ENCODE measurements at places on chromosomes 7 and 10. TPM values are rescaled to one million over a fixed set of nuclear protein-coding genes. Genes with fewer than 3 reads are reported as not detected.
A peak's percentile ranks its signal among the peaks of the same experiment; 100 is the strongest.

Gene PARP12
- 75.4 TPM for total RNA-seq

DNA sequence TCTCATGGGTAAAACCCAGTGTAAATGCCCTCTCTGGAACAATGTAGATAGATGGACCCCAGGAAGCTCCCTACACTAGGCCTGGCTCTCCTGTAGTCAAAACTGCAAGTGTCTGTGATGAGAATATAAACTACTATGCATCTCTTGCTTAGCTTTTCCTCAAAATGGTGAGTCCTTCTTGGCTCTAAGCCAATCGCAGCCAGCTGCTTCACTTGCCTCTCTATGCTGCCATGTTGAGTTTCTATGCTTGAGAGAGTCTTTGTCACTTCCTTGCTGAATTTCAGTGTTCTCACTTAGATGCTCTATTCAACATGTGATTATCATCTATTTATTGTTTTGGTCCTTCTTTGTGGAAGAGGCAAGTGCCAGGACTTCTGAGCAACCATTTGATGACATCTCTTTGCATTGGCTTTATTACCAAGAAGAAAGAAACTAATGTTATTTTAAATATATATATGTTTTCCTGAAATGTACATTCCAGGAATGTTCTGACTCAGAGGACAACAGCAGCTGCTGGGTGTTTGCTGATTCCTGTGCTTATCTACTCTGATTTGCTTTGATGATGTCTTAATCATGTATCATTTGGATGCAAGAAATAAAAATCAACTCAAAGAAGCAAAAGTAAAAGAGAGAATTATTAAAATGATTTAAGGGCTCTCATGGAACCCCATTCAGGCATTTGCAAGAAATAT, 16.6 kb downstream of the TAS2R40 start:
- no peak for DNase-seq

Gene HTR5A
- total RNA-seq = not detected

DNA sequence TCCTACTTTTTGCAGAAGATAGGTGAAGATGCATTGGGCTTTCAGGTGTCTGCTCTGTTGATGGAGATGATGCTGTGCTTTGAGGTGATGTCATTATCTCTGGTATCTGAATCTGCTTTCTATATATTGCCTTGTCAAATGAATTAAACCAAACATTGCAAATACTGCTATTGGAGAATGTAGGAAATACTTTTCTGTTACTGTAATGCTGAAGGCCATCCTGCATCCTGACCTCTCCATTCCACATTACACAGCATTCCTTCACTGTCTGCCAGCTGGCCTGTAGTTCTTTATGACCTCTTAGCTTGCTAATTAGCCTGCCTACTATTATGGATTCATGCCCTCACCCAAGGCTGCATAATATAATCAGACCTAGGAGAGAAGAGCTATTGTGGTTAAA, 73.2 kb downstream of the VCL start:
- DNase-seq = peak; percentile 82

Gene NEUROD6
- not detected for total RNA-seq

DNA sequence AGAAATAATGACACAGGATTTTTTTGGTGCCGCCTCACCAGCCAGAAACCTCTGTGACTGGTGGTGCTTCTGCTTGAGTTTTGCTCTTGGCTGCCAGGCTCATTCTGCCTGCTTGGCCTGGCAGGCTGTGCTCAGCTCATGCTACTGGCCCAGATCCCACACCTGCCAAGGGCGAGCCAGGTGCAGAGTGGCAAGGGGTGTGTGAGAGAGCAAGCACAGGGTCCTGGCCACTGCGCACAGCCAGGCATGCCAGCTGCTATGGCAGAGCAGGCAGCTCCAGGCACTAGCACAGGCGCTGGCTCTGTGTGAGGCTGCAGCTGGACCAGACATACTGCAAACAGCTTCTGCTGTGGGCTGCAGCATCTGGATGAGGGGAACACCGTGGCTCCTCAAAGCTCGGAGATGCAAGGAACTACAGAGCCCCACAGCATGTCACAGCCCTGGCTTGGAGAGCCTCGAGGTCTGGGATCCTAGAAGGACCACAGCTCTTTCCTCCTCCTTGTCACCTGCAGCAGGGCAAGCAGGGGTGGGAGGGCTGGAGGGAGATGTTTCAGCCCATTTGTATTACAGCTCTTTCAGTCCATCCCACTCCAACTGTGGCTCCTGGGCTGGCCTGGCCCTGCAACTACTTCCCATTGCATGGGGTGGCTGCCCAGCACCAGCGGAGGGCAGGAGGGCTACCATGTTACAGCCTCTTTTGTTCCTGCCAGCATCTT, 313.4 kb upstream of the SEMA3C start:
- no peak for DNase-seq

Gene DLG5
- 5.4 TPM for total RNA-seq

DNA sequence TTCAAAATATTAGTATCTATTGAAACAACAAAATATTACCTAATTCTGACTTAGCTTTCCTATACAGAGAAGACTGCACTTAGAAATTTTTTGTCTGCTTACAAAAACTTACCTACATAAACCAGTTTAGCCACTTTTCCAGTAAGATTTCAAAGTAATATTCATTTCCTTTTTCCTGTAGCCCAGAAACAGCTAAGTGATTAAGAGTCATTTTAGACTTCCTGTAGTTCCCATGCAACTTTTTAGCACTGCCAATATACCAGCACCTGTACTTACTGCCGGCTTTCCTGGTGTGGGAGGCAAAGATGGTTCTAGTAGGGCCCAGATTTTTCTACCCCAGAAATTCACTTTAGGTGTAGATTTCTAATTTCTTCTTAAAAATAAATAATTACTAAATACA, 21.8 kb downstream of the NT5C2 start:
- peak; percentile 65 for DNase-seq

DNA sequence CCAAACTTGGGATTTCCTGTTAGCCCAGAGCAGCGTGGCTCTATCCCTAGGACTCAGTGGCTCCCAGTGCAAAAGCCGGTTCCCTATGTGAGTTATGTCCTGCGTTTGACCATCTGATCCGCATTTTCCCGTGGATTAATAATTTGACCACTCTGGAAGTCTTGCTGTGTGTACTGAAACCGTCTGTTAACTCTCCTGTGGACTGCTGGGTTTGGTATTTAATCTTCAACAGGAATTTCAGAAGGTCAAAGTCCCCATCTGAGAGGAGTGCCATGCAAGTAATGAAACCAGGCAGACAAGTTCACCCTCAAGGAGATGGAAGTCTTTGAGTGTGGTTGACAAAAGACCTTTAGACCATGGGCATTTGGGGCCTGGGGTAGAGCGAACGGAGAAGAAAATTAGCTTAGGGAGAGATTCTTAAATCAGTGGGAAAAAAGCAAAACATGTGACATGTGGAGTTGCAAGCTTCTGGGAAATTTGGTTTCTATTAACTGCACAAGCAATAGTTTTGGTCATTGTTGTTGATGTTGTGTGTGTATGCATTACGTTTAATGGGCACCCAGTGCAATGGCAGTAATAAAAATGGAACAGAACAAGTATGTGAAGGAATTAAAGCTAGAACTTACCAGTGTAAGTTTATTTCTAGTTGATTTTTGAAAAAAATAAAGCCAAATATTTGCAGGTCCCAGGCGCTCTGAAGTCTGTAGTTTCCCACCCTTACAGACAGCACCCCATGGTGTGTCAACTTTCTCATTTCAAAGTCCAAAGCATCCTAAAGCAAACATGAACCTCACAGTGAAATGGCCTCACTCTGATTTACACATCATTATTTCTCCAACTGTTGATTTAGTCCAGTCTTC, 38.2 kb downstream of the LYZL1 start:
- DNase-seq = no peak

- no peak for DNase-seq
Measured at GRCh38 chr7:77525231-77525630, 11.9 kb upstream of the PTPN12 start.

Gene PPP1R9A
- total RNA-seq = 9.6 TPM

Gene POLL
- total RNA-seq = 7.5 TPM

- DNase-seq = no peak
Measured at GRCh38 chr10:116060864-116061263, 212.1 kb downstream of the GFRA1 start.

GRCh38 chr7:100089458-100090196, 858 bp downstream of the COPS6 start:
- DNase-seq = no peak

DNA sequence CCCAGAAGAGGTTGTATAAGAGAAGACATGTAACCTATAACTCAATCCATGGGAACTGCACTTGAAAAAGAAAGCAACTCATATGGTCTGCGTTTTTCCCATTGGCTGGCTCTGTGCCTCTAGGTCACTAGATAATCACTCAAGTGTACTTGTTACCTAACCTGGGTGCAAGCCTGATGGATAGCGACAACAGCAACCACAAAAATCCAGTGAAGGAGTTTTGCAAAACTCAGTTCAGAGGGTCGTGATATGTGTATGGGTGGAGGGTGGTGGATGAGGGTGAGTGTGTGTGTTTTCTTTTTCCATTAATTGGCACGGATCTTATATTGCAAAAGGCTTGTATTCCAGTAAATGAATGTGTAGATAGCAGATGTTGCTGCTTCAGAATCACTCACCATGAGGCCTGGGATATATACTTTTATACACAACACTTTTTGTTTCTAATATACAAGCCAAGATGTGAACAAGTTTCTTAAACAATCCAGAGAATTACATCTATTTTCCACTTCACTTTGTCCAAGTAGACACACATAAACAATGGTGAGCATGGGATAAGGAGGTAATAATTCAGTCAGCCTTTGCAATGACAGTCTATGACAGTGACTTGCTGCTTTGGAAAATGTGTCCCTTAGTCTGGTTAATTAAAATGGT, 286.9 kb upstream of the DKK1 start:
- DNase-seq = no peak

Gene GRM3
- total RNA-seq = not detected

- no peak for DNase-seq
Measured at GRCh38 chr7:80151274-80151665, 16.6 kb downstream of the GNAI1 start.

- DNase-seq = no peak
Measured at GRCh38 chr7:136517971-136518370, 350.5 kb upstream of the CHRM2 start.

DNA sequence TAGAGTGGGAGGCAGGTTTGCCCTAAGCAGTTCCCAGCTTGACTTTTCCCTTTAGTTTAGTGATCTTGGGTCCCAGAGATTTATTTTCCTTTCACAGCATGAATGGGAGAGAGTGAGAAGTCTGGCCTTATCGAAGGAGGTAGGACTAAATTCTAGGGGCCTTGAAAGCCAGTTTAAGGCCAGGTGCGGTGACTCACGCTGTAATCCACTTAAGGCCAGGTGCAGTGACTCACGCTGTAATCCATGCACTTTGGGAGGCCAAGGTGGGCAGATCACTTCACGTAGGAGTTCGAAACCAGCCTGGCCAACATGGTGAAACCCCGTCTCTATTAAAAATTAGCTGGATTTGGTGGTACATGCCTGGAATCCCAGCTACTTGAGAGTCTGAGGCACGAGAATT, 392.2 kb downstream of the ACTR3B start:
- DNase-seq = no peak

Gene SFTPA1
- not detected for total RNA-seq

Gene PPP1R3C
- 0.13 TPM for total RNA-seq

GRCh38 chr10:71836596-71836974, 14.5 kb downstream of the PSAP start:
- DNase-seq = peak; percentile 77

Gene ATRNL1
- total RNA-seq = 0.77 TPM

GRCh38 chr7:147595042-147595441, 995.5 kb upstream of the C7orf33 start:
- DNase-seq = no peak

- no peak for DNase-seq
Measured at GRCh38 chr10:7649673-7650300, 17.0 kb downstream of the ITIH5 start.

Gene LBX1
- total RNA-seq = not detected

GRCh38 chr10:131079314-131079713, 232.2 kb downstream of the TCERG1L start:
- no peak for DNase-seq

Gene PNLIPRP1
- not detected for total RNA-seq

DNA sequence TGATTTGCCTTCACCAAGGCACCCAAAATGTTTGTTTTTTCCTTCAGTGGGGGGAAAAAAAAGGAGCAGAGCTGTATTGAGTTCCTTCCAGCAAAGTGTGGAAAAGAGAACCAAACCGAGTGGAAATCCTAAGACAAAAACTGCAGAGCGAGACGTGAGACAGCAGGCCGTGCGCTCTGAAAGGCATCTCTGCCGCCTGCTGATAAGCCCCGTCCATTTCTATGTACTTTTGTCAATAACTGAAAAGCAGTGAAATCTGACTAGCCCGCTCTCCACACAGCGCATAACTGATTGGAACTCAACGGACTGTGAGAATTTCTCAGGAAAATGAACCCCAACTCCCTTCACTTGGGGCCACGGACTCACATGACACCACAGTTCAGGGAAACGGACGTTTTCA, 83.2 kb downstream of the COBL start:
- DNase-seq = no peak

Gene TLX1
- not detected for total RNA-seq

Gene NT5C2
- total RNA-seq = 48.8 TPM

GRCh38 chr10:22606164-22606614, 108.2 kb downstream of the PIP4K2A start:
- peak; percentile 98 for DNase-seq

DNA sequence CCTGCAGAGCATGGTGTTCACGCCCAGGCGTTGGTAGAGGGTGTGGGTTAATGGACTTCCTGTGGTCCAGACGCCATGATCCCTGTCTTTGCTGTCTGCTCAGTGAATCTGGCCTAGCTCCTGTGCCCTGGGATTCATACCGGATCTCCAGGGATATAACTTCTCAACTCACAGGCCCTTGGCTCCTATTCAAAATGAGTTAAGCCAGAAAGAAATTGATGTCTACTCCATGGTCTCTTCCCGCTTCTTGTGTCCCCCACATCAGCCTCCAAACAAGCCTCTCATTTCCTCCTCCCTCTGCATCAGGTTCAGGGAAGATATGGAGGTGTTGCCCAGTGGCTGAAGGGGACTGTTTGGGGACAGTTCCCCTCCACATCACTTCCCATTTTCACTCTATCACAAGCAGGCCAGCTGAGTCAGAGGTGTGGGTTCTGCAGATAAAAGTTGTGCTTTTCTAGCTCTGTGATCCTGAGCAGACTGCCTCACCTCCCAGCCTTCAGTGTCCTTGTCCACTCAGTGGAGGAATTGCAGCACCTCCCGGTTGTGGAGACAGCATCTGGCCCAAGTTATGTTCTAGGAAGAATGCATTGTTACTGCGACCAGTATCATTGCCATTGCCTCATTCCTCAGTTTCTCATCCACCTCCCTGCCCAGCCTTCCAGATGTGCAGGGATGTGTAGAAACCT, 22.5 kb downstream of the AKR1E2 start:
- DNase-seq = no peak

Gene WBP1L
- total RNA-seq = 81.3 TPM

GRCh38 chr7:30674876-30675275, 7.4 kb downstream of the CRHR2 start:
- DNase-seq = no peak

Gene ANKRD2
- total RNA-seq = 0.26 TPM

Gene CAV2
- 155 TPM for total RNA-seq

- no peak for DNase-seq
Measured at GRCh38 chr7:3836855-3837254, 535.8 kb downstream of the SDK1 start.

Gene PDZD7
- 0.51 TPM for total RNA-seq

Gene RPEL1
- 0.13 TPM for total RNA-seq

Gene MAGI2
- total RNA-seq = 0.26 TPM

Gene FAM25A
- total RNA-seq = not detected

All from dermis microvascular lymphatic vessel endothelial cell (primary cell).